ENCODE measurements at places on chromosomes 3 and 15.
A peak's percentile ranks its signal among the peaks of the same experiment; 100 is the strongest.

DNA sequence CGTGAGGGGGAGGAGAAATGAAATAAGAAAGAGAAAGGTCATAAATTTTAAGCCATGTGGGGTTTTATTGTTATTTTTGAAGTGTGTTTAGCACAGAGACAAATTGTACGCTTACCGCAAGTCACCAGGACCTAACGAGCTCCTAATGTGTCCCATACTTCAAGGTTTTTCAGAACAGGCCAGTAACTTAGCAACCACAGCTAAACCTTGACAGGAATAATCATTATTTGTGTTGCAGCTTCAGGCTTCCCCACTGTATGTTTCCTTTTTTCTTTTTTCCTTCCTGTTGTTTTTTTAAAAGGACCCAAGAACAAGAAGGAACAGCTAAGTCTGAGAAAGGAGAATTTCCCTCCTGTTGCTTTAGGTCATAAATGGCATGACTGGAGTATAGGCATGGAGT lies 160.8 kb downstream of the TUSC7 start:
- DNase-seq = no peak

DNA sequence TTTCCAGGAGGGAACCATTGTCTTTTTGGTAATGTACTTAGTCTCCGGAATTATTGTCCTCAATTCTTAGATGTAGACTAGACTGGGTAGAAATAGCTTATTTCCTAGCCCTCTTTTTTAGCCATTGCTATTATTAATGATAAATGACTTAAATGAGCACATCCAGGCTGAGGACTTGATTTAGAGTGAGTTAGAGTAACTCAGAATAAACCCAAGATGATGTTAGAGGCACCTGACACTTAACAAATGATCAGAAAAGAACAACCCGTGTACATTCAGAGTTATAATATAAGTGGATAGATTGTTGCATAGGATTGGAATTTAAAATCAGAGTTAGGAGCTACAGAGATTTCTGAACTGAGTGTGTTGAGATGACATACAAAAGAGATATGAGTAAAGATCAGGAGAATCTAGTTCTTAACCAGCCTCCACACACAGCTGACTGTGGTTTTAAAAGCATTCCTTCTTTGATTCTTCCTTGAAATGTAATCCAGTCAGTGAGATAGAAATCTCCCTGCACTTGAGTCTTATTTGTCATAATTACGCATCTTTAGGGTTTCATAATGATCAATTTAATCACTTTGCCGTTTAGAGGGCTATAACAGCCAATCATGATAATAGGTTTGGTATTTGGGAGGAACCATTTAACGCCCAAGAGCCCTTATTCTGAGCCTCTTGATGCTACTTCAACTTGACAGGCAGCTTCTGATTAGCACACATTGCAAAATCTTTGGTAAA lies 366.5 kb downstream of the GAP43 start:
- peak; percentile 38 for DNase-seq

DNA sequence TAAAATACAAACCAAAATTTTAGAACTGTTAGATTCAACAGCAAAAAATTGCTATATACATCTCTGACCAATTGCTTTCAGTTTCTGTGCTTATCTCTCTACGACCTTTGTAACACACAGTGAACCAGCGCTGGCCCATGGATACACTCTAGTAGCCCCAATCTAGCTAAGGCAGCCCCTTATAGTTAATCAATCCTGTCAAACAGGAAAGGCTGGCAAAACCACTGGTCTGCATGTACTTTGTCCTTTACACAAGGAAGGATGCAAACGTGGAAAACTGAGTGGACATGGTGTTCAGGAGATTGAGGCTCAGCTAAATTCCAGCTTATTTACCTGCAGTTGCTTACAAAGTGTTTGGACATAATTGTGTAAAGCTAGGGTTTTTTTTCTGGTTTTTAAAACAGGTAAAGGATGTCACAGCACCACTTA lies 25.9 kb downstream of the ADGRG7 start:
- no peak for DNase-seq

- no peak for DNase-seq
These were observed 602 bp downstream of the TRIM71 start for GRCh38 chr3:32818229-32818969.

DNA sequence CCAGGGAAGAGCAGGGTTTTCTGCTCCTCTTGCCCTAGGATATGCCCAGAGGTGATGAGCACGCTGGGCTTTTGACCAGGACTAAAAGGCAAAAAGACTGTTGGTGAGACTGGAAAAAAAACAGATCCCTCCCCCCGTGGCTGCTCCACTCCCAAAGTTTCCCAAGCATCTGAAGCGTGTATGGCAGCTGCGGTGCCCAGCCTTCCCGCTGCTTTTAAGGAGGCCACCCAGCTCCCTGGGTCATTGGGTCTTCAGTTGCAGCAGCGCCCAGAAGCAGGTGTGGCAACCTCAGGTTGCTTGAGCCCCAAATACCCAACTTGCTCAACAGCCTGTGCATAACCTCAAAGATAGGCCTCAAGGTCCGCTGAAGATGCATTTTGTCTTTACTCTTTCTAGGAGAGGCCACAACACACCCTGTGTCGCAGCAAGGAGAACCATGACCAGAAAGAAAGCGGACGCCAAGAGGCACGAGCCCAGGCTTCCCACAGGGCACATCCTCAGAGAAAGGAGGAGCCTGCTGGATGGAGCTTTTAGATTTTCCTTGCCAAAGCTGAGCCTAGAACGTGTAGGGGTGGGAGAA lies 2.0 kb downstream of the SRGAP3 start:
- DNase-seq = no peak

DNA sequence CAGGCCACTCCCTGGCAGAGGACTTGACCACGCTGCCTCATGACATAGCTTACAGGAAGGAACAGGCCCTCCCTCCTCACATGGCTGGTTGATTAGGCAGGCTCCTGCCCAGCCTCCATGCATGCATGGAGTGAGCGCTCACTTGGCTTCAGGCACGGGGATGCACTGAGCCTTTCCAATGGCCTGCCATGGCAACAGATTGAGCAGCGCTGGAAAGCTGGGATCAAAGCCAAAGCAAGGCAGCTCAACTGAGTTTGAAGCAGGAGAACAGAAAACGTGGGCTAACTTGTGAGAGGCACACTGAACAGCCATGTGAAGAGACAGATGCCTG lies 5.9 kb upstream of the GRAMD2A start:
- DNase-seq = peak; percentile 96

- DNase-seq = peak; percentile 82
These were observed 77.0 kb downstream of the ITGA11 start for GRCh38 chr15:68354923-68355322.

DNA sequence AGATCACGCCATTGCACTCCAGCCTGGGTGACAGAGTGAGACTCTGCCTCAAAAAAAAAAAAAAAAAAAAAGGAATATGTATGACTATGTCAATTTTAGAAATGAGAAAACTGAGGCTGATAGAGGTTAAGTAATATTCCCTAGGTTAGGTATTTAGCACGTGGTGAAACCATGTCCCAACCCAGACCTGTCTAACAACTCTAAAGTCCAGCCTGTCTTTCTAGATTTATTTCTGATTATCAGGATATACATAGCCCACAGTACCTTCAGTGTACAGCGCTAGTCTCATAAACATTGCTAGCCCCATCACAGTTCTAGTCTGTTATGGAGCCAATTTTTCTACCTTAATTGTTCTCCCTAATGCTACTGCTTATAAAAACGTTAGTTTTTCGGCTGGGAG lies 88.4 kb upstream of the RAP2B start:
- no peak for DNase-seq

DNA sequence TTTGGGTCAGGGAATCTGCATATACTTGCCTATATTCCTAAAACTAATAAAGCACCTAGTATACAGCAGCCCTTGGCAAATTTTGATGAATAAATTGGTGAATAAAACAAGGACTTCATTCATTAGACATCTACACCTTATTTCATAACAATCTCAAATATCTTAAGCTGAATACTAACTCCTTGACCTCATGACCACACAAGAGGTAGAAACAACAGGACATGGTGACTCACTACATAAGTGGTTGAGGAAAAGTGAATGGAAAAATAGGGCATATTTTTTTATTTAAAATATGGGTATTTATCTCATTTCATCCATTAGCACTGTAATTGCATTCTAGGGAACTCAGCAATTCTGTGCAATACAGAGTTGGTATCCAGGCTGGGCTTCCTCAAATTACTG lies 7.8 kb upstream of the STAC start:
- peak; percentile 67 for DNase-seq

DNA sequence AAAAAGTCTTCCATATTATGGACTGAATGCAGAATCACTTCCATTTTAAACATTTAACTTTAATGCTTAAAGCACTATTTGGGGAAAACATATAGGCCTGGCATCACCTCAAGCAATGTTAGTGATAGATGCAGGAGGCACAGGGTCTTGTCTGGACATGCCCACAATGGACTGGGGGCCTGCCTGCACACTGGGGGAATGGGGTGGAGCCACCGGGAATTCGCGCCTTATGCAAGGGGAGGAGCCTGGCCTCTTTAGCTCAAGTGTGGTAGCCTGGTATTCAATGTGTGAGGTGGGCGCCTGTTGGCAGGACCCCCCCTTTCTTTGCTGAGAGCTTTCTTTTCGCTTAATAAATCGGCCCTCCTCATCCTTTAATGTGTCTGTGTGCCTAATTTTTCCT lies 29.9 kb downstream of the ACKR4 start:
- DNase-seq = no peak

DNA sequence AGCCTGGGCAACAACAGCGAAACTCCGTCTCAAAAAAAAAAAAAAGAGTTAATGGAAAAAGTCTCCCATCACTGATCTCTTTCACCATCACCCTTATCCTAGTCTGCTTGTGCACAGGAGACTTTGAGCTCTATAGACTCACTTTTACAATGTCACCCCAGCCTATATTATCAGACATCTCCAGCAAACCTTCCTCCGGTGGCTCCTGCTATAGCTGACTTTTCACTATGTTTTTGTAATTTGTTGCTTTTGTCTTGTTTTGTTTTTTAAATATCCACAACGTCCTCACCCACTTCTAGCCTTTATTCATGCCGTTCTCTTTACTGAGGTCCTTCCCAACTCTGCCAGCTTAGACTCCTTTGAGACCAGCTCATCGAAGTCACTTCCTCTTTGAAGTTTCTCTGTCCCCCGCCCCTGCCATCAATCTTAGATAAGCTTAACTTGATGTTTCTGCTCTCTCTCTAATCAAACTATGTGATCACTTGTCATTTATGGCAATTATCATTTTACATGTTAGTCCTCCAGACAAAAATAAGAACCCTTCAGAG lies 82.7 kb upstream of the CHD2 start:
- DNase-seq = no peak

DNA sequence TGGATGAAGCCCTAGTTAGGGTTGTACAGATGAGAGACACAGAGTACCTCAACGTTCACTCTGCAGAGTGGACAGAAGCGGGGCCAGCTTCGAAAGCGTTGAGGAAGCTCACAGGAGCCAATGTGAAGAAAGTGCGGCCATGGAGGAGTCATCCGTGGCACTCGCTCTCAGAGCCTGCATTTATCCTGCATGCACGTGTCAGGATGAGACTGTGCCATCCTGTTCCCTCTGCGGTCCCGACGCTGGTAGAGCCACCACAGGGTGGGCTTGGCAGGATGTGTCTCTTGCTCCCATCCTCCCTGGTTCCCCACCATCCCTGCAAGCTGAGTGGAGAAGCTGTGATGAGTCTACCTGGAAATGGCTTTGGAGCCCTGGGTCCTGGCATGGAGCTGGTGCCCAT lies 39.3 kb downstream of the KLHL25 start:
- no peak for DNase-seq

DNA sequence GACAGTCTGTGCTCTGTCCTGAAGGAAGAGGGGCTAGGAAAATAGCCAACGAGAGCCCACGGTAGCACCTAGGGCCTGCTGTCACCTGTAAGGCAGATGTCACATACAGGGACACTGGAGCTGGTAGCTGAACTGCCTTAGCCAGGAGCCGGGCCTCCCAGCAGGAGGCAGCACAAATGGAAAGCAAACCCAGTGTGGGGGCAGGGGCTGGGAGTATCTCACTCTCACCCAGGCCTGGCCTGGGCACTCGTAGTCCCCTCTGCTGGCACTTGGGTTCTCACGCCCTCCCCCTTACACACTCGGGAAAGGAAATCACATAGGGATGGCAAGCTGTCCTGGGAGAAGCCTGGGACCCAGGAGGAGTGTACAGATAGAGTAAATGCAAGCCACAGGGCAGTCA lies 173.1 kb upstream of the CHRNA7 start:
- no peak for DNase-seq

DNA sequence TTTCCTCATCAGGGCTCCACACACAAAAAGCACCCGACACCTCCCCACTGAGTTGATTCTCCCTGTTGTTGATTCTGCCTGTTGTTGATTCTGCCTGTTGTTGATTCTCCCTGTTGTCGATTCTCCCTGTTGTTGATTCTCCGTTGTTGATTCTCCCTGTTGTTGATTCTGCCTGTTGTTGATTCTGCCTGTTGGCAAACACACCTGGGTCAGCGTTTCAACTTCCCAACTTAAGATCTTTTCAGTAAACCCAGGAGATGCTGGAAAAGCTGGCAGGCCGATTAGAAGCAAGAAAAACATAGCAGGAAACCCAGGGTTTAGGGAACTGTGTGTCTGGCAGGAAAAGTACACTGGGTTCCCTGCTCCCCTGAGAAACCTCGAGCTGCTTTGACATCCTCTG lies 47.9 kb downstream of the TNK2 start:
- no peak for DNase-seq

GRCh38 chr15:89409184-89410038 lies 74.8 kb upstream of the POLG start:
- DNase-seq = no peak

Data from fibroblast of the aortic adventitia (primary cell).